Aorta (tissue), 5 donors: ENCODE measurements at places on chromosomes 7 and 10.
A peak's percentile ranks its signal among the peaks of the same experiment; 100 is the strongest.

GRCh38 chr10:125060826-125061556 is 99.4 kb downstream of the CTBP2 start:
- DNase-seq, result peak; percentile 94

DNA sequence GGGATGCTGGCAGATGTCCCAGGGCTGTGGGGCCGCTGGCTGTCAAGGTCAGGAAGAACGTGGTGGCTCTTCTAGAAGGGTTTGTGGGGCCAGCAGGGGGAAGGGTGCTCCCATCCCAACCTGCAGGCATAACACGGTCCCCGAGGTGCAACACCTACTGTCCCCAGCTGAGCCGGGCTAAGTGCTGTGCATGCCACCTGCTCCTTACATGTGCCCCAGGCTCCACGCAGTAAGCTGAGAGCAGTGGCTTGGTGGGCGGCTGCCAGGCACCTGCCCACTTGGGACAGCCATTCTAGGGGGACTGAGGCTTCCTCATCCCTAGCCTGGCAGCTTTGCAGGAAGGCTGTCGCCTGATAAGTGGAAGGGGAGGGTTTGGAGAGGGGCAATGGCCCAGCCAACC is 14.2 kb upstream of the ZNF735 start:
- no peak for DNase-seq

GRCh38 chr10:103265717-103266329 is 11.1 kb upstream of the INA start:
- DNase-seq, result peak; percentile 71

GRCh38 chr7:3089493-3089892 is 45.8 kb upstream of the CARD11 start:
- DNase-seq, result no peak

DNA sequence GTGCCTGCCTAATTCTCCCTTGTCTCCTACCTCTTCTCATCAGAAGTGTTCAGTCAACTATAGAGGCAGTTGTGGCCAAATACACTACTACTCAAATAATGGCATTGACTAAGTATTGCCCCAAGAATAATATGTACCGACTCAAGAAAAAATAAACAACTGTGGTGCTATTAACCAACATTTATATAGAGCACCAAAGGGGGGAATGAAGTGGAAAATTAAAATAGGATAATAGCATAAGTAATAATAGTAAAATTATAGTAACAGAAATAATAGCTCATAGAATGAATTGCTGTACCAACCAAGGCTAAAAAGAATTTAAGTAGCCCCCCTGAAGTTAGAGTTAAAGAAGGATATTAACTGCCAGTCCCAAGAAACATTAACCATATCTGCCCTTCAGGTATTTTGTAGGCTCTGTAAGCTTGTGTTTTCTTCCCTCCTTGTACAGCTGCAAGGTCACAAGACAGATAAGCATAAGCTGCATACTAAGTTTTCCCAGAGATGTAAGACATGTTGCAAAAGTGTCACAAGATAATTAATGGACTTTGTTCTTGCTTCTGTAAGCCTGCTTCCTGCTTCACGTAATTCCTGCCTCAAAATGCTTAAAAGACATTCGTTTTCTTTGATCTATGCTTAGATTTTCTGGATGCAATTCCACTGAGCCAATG is 10.9 kb upstream of the CYREN start:
- DNase-seq, result no peak
